ENCODE measurements at places on chromosomes 16 and 17.

DNA sequence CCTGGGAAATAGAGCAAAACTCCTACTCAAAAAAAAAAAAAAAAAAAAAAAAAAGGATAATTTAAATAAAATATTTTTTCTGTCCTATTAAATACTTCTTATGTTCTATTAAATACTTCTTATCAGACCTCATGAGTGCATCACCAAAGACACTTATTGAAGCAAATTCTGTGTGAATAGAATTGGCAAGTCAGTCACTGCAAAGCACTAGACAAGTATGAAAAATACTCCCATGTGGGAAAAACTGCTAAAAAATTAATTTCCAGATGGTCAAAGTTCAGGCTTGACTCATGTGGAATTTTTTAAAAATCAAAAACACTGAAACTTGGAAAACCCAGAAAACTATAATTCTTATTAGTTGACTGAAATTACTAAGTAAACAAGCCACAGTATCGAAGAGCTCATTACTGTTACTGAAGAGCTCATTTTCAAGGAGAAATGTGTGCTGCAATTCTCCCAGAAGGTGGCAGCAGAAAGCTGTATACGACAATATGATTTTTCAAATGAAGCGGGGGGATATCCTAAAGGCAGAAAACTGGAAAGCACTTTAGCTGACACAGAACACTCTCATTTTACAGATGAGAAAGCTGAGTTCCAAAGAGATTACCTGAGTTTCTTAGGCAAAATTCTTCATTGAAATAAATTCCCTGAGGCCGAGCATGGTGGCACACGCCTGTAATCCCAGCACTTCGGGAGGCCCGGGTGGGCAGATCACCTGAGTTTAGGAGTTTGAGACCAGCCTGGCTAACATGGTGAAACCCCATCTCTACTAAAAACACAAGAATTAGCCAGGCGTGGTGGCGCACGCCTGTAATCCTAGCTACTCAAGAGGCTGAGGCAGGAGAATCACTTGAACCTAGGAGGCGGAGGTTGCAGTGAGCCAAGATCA is 15.9 kb upstream of the FBXO47 start:
- peak; percentile 79 for DNase-seq

- DNase-seq: no peak
Observed at GRCh38 chr16:64211331-64211730, 910.5 kb downstream of the CDH11 start.

GRCh38 chr16:65837464-65837863 is 529.0 kb upstream of the CDH5 start:
- no peak for DNase-seq

- DNase-seq: peak; percentile 65
Observed at GRCh38 chr17:8126491-8127066, 2.7 kb upstream of the HES7 start.

DNA sequence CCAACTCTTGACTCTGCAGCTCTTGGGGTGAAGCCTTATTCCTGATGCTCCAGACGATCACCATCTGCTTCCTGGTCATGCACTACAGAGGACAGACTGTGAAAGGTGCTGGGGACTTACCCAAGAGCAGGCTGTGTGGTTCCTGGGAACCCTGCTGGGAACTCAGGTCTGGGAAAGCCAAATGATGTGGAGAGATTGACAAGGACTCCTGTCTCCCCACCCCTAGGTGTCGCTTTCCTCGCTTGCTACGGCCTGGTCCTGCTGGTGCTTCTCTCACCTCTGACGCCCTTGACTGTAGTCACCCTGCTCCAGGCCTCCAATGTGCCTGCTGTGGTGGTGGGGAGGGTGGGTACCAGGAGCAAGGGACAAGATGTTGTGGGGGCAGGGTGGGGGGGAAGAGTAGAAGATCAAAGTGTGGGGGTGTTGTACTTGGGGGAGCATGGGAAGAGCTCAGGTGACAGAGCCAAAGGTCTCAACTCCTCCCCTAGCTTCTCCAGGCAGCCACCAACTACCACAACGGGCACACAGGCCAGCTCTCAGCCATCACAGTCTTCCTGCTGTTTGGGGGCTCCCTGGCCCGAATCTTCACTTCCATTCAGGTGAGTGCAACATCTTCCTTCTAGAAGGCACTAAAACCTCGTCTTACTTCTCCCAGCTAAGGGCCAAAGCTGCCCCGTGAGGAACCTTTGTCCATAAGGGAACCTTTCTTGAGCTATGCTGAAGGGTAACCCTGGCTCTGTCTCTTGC is 3.0 kb downstream of the SOX15 start:
- DNase-seq: peak; percentile 19

DNA sequence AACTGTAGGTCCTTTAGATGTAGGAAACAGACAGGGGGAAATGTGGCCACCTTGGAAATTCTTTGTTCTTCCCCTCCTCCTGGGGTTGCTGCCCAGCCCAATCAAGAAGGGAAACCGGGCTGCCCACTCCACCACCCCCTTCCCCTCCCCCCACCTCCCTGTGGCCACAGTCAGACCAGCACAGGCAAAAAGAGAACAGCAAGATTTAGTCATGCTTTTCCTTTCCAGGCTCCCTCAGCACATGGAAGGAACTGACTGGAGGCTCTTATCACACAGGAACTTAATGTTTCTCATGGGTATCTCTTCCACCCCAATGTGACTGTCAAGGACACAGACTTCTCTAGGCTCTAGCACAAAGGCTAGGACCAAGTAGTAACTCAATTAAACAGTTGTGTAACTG is 3.0 kb upstream of the CCL1 start:
- no peak for DNase-seq

DNA sequence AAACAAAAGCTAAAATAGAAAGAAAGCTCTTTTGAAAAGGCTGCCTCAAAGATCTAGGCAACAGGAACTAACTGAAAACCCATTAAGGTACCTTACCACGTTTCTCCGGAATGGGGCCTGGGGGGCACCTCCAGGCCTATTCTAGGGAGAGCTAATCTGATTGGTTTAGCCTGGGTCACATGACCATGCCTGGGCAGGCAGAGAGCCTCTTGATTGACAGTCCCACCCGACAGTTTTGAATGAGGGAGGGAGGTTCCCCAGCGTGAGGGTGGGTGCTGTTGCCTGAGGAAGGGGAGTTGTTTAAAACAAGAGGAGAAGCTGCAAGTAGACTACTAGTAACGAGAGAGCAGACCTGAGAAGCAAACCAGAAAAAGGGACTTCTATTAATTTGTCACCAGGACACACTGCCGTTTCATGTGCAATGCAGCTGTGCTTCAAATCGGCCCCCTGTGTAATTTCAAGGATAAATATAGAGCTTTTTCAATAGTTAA is 143.4 kb upstream of the HS3ST2 start:
- DNase-seq: no peak

- DNase-seq: no peak
Observed at GRCh38 chr16:55508941-55509931, at the start of gene LPCAT2. Gene LPCAT2, plus strand, starts transcription at chr16:55509072. Its CDS starts 110 bp downstream, at chr16:55509182.

GRCh38 chr16:89915303-89916232 is 3.1 kb upstream of the MC1R start:
- no peak for DNase-seq

- DNase-seq: peak; percentile 64
Observed at GRCh38 chr16:74700438-74701225, at the start of gene MLKL. Gene MLKL, minus strand, starts transcription at chr16:74700862. Its CDS starts 5,105 bp downstream, at chr16:74695757.

- no peak for DNase-seq
Observed at GRCh38 chr17:8614988-8615387, 15.5 kb downstream of the MYH10 start.

GRCh38 chr17:41695954-41696757 is 7.5 kb downstream of the EIF1 start:
- peak; percentile 17 for DNase-seq

DNA sequence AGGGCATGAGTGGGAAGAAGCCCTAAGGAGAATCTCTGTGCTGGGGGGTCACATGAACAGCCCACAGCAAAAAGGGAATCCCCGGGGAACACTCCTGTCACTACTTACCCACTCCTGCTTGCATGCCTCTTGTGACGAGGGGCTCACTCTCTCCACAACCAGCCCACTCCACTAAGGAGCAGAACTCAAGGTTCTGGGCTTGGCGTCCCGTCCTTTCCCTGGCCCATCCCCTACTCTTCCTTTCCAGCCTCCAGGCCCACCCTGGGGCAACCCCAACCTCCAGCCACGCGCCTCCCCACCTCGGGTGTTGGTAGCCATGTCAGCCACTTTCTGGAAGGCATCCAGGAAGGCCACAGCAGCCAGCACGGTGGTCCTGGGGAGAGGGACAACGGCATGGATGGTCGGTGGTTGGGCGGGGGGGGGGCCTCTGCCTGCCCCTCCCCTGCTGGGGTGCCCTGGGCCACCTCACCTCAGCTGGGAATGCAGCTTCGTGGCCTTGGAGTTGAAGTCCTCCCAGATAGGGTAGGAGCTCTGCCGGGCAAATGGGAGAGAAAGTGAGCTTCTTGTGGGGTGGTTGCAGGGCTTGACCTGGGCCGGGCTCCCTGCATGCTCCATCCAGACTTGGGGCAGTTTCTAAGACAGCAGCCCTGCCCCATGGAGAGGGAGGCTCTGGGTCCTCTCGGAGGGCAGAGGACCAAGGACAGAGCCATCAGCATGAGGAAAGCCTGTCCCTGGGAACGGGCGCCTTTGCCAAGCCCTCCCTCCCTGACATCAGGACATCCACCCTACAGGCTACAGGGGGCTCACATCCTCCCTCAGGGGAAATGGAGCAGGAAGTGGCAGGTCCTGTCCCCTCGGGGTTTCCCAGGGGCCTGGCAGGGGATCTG is 5.1 kb downstream of the MTSS2 start:
- no peak for DNase-seq

- DNase-seq: no peak
Observed at GRCh38 chr17:61240851-61241468, 158.7 kb upstream of the TBX2 start.

GRCh38 chr17:46774108-46774737 is 44.3 kb downstream of the WNT3 start:
- no peak for DNase-seq
